Ammon's horn (tissue), 1 donor: ENCODE measurements at places on chromosomes 12 and 14.

- DNase-seq: no peak
These were observed 235.6 kb upstream of the RPL10L start for GRCh38 chr14:46887144-46887543.

- DNase-seq: no peak
These were observed 127.0 kb downstream of the TSPAN9 start for GRCh38 chr12:3204143-3204542.

DNA sequence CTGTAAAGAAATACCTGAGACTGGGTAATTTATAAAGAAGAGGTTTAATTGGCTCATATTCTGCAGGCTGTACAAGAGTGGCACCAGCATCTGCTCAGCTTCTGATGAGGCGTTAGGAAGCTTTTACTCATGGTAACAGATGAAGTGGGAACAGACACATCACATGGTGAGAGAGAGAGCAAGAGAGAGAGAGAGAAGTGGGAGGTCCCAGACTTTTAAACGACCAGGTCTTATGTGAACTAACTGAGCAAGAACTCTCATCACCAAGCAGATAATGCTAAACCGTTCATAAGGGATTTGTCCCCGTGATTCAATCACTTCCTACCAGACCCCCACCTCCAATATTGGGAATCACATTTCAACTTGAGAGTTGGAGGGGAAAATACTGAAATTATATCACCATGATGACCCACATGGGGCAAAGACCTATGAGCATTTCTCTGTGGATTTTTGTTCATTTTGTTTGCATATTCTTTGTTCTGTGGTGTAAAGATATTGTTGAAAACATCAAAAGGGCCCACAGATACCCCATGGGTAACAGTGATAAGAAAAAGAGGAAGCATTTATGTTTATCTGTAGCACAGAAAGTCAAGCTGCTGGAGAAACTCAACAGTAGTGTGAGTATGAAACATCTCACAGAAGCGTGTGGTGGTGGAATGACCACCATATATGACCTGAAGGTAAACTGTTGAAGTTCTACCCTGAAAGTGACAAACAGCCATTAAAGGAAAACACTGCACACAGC is 135.2 kb upstream of the PDE3A start:
- no peak for DNase-seq

DNA sequence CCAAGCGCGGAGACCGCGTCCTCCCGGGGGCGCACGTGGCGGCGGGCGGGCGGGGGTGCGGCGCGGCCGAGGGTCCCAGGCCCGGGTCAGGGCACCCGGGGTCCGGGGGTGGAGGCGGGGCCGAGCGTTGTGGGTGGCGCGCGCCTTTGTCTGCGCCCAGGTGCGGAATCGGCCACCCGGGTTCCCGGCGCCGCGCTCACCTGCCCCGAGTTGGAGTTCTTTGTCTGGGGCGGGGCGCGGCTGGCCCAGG is 50.1 kb downstream of the LRCOL1 start:
- DNase-seq: no peak

- peak; percentile 47 for DNase-seq
These were observed 8.9 kb downstream of the ISCA2 start for GRCh38 chr14:74502236-74503019.

GRCh38 chr12:116366456-116366776 is 88.9 kb upstream of the MED13L start:
- DNase-seq: no peak
